PC-3 (cell line): ENCODE measurements at places on chromosomes 7 and 10. TPM values are rescaled to one million over a fixed set of nuclear protein-coding genes. Genes with fewer than 3 reads are reported as not detected.
A peak's percentile ranks its signal among the peaks of the same experiment; 100 is the strongest.

GRCh38 chr10:72097448-72098300, 9.3 kb upstream of the SPOCK2 start:
- DNase-seq: peak; percentile 90

DNA sequence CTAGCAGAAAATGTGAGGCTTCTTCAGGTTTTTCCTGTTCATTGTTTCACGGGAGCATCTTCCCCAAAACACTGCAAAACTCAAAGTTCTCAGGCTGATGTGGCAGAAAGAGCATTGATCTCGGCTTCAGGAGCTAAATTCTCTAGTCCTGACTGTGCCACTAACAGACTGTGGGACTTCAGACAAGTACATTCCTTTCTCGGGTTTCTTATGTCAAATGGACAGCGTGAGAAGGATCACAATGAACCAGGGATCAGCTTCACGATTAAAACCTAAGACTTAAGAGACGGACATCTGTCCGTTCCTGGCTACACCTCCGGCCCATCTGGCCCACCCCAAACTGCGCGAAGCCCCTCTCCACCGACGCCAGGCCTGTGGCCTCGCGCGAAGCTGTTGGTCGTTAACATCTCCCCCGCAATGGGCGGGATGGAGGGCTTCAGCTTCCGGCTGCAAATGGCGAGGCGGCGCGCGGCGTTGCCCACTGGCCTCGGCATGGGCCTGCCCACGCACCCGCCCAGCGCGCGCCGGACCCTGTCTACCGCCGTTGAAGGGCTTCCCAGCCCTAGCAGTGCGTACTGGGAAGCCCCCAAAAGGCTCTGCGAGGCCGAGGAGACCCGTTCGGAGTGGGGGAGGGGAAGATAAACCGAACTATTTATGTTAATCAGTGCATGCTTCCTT, 549 bp upstream of the DDX50 start:
- no peak for DNase-seq

DNA sequence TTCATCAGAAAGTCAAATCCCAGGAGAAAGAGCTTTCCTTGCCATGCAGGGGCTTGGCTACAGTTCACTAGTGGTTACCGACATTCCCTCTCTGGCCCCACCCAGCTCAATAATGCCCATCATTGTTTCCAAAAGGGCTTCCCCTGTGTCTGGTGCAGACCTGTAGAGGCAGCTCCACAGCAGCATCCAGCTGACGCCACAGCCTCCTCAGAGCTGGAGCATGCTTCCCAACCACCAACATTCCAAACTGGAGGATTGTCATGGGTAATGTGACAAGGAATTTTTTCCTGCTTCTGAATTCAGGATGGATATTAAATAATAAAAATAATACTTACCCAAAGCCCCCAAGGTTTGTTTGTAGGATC, 77.4 kb downstream of the ZNF365 start:
- no peak for DNase-seq

GRCh38 chr10:113894581-113894980, 40.1 kb downstream of the NHLRC2 start:
- DNase-seq: no peak

DNA sequence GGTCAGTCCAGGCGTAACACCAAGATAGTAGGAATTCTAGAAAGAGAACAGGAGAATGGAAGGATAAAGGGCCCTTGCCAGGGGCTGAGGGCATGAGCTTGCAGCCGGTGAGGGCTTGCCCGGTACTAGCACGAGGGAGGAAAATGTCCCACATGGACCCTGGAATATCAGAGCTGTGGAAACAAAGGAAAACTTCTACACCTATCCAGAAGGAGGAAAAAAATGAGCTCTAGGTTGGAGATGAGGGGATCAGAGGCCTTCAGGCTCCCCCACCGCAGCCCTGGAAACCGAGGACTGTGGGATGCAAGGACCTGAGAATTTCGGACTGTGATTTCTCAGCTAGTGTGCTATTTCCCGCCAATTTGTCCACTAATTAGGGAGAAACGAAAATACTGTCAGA, 22.1 kb downstream of the RAMP3 start:
- no peak for DNase-seq

DNA sequence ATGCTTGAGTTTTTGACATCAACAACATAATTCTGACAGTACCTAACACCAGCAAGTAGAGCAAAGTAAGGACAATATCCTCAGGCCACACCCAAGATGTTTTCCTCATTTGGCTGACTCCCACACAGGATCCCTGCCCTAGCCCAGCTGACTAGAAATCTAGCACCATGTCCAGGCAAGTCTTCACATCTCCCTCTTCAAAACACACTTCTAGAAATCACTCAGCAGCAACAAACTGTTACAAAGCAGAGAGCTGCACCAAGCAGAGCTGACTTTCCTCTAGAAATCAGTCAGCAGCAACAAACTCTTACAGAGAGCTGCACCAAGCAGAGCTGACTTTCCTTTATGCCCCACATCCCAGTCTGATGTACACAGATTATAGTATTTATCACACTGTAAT, 7.7 kb downstream of the TMEM168 start:
- no peak for DNase-seq

DNA sequence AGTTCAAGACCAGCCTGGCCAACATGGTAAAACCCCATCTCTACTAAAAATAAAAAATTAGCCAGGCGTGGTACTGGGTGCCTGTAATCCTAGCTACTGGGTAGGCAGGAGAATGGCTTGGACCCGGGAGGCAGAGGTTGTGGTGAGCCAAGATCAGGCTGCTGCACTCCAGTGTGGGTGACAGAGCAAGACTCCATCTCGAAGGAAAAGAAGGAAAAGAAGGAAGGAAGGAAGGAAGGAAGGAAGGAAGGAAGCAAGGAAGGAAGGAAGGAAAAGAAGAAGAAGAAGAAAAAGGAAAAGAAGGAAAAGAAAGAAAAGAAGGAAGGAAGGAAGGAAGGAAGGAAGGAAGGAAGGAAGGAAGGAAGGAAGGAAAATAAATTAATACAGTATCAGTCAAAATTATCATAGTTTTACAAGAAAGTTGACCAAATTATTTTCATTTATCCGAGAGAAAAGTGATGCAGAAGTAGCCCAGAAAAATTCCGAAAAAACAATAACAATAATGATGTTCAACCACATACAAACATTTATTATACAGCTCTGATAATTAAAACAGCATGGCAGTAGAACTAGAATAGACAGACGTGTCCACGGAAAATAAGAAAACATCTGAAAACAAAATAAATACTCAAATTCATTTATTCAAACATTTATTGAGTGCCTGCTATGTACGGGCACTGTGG, 292.4 kb upstream of the MKLN1 start:
- DNase-seq: no peak

- peak; percentile 5 for DNase-seq
Measured at GRCh38 chr7:17434841-17435692, 136.6 kb downstream of the AHR start.

DNA sequence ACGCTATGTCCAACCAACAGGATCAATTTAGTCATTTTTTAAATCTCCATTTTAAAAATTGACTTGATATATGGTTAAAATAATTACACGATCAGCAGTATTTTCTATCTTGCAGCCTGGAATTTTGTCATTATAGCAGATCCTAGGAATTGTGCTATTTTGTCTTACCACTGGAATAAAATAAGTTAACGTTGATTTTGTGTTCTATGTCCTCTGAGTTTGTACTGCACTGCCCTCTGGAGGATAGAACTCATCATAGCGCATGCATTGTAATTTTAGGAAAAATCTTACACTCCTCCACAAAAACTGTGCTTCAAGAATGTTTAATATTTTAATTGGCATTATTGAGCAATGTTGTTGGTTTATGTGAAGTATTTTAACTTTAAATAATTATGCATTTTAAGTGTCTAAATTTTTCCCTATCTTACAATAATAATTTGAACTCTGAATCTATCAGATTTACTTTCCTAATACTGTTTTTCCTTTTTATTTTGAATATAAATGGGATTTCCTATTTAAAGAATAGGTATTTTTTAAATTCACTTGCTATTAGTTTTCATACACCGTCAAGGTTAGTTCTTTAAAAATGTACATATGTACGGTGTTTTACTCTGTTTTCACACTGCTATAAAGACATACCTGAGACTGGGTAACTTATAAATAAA, 220.1 kb downstream of the PPP1R3A start:
- peak; percentile 56 for DNase-seq

DNA sequence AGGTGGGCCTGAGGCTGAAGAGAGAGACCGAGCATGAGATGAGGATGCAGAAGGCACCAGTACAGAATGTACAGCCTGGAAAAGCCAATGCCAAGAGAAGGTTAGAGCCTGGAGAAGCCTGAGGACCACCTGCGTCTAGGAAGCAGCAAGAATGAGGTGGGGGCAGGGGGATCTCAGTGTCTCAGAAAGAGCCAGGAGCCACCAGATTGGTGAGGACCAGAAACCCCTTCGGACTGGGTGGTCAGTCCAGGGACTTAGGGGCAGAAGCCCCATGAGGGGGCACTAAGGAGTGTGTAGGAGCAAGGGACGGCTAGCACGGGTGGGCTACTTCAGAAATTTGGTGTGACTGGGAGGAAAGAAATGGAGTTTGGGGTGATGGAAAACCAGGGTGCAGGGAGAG, 205.9 kb upstream of the RNF32 start:
- DNase-seq: no peak

GRCh38 chr7:52154382-52154781, 837.8 kb upstream of the COBL start:
- DNase-seq: no peak

Gene UTF1
- not detected in 2 replicates for total RNA-seq

Gene BCCIP
- total RNA-seq: 64.8 and 81.5 TPM in 2 replicates

Gene CCL24
- not detected in 2 replicates for total RNA-seq

Gene CPXM2
- not detected in 2 replicates for total RNA-seq
